ENCODE measurements at places on chromosomes 4 and X. TPM values are rescaled to one million over a fixed set of nuclear protein-coding genes. Genes with fewer than 3 reads are reported as not detected.

DNA sequence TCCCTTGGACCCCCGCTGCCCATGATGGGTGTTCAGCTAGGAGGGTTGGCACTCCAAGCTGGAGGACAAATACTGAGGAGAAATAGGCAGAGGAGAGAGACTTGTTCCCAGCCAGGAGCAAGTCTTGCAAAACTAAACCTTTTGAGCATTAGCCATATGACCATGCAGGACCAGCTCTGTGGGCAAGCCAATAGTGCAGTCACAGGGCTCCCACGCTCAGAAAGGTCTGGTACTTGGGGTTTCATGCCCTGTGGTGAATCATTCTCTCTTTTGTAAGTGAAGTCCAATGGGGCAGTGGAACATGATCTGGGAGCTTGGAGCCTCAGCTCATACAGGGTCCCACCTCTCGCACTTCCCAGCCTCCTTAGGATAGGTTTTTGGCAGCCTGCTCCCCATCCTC lies 300.9 kb downstream of the BCOR start:
- no peak for DNase-seq

DNA sequence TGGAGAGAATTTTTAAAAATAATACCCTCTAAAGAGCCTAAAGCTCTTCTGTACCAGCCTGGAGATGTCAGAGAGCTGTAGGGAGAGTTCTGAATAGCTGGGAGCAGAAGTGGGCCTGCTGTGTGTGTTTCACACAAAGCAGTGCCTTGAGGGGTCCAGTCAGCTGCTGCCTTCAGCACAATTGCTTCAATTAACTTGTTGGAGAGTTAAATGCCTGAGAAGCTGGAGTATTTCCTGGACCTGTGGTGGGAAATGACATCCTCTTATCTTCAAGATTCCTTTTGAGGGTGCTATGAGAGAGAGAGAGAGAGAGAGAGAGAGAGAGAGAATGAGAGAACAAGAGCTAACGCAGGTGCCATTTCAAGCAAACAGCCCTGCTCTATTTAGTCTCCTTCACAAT lies 96.2 kb upstream of the IL1RAPL2 start:
- DNase-seq = no peak

DNA sequence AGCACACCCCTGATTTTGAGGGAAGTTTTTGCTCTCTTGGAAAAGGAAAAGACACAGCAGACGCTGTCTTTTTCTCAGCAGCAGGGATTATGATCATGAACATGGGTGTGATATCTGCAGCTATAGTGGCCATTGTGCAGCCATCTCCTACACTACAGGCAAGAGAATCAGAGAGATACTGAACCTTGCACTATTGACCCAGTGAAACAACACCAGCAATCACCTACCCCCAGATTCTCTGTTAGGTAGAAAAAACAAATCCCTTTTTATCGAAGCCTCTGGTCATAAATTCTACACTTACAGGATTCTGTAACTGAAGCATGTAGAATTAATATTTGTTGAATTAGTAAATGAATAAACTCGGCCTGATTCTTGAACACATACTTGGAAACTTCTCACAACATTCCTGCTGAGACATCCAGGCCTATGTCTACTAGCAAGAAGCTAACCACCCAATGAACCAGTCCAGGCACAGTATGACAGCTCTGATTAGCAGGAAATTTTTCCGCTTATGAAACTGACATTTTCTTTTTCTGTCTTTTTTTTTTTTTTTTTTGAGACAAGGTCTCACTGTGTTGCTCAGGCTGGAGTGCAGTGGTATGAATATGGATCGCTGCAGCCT lies 5.0 kb upstream of the AFAP1 start:
- DNase-seq = no peak

The GATA1 gene
- 0.74 TPM for polyA plus RNA-seq

GRCh38 chr4:143626134-143626911 lies 74.2 kb downstream of the FREM3 start:
- peak; percentile 74 for DNase-seq

DNA sequence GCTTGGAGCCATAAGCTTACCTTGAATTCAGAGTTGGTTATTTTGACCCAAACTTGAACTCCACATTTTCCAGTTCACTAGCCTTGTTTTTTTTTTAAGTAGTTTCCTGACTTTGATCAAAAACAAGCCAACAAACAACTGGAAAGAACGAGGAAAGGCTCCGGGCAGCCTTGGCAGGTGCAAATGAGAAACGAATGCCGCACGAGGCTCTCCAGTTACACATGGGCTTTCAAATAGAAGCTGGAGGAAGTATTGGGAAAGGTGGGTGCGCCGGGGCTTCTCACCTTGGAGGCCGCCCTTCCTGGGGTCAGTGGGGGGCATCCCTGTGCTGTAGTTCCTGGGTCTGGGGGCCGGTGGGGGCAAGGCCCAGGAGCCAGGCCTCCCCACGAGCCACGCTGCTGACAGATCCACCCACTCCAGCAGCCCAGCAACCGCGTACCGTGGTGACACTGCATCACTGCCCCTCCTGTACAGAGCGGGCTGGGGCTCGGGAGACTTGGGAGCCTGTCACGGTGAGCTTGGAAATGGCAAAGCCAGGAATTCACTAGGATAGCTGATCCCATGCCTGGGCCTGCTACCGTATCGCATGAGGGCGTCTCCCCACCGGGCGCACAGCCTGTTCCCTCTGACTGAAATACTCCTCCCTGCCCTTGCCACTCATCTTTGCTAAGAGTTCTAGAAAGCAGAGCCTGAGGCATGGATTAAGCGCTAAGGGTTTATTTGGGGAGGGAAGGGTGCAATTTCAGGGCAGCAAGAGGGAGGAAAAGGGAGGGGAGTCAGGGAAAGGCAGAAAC lies 50.9 kb upstream of the ADRA2C start:
- DNase-seq = no peak

DNA sequence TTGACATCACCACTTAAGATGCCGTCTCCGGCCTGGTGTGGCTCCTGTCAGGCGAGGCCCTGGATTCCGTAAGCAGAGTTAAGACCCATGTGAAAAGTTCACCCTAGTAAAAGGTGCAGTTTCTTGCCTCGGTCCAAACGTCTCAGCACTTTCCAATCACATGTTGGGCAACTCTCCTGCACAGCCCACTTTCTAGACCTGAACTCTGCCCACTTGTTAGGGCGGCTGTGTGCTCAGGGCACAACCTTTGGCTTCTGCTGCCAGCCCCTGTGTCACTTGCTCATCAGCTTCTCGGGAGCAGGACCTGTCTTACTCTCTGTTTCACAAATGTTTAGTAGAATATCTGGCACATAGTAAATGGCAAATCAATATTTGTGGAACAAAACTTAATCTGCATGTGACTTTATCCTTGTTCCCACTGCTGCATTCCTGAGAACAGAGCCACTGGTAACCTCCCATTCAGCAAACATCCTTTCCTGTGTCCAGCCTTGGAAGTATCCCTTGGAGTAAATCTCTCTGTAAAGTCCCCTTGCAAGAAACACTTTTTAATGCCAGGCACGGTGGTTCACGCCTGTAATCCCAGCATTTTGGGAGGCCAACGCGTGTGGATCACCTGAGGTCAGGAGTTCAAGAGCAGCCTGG lies 38.7 kb upstream of the SH3RF1 start:
- DNase-seq = no peak

The TBC1D8B gene
- 5.3 TPM for polyA plus RNA-seq

The TCEAL7 gene
- polyA plus RNA-seq = 48.4 TPM

The MAGEB17 gene
- 0.14 TPM for polyA plus RNA-seq

The XG gene
- polyA plus RNA-seq = 0.29 TPM

- no peak for DNase-seq
Measured at GRCh38 chr4:86497131-86497530, 97.0 kb upstream of the PTPN13 start.
